ENCODE measurements at places on chromosomes 6 and 20.
A peak's percentile ranks its signal among the peaks of the same experiment; 100 is the strongest.

DNA sequence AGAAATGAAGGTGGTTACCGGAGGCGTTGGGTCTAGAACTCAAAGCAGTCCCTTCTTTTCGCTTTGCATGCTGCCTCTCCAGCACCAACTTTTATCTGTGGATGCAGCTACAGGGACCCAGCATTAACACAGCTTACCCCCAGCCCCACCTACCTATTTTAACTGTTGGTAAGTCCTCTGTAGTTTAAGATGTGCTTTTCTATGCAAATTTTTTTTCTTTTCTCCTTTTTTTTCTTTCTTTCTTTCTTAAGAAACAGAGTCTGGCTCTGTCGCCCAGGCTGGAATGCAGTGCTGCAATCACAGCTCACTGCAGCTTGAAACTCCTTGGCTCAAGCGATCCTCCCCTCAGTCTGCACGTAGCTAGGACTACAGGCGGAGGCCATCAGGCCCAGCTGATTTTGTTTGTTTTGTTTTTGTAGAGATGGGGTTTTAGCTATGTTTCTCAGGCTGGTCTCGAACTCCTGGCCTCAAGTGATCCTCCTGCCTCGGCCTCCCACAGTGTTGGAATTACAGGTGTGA, 6.5 kb upstream of the USP45 start:
- DNase-seq: no peak

DNA sequence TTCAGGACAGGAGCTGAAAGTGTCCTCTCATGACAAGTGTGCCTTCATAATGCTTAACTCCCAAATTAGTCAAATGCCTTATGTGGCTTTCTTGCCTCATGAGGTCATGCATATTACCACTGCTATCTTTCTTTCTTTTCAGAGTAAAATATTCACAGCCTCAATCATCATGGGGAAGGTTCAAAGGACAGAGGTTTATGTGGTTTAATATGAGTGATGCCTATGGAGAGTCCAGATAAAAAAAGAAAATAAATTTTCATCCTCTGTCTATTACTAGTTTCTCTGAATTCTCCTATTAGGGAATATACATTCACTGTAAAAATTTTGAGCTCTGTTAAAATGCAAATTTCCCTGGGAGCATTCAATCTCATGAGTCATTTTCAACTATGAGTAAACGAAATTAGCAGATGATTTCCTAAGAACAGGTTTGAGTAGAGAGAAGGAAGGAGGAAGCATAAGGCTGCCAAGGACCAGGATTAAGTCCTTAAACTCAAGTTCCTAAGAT, 396.9 kb upstream of the ADGRB3 start:
- no peak for DNase-seq

DNA sequence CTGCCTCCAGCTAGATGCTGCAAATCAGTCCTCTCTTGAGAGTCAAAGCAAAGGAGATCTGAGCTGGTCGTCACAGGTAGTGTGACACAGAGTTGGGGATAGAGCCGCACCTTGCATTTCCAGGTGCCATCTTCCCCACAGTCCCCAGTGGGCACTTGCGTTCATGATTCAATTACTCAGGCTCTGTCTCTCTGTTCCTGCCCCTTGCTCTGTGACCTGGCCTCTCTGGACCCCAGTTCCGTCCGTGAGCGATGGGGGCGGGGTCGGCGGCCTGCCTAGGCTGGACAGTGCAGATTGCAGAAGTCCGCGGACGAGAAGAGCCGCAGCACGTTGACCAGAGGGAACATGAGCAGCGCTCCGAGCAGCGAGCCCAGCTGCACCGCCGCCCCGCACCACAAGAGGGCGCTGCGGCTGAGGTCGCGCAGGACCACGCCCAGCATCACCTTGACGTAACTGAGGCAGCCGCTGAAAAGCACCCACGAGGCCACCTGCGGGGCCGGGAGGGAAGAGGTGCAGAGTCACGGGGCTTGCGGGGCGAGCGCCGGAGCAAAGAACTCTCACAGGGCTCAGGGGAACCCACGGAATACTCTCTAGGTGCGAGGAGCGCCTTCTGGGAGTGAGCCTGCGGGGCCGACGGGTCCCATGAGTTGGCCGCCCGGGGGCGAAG, 7.4 kb downstream of the SLC52A3 start:
- peak; percentile 16 for DNase-seq

GRCh38 chr20:48828734-48829460, 1.1 kb upstream of the PREX1 start:
- no peak for DNase-seq

Measured in CD8-positive, alpha-beta T cell (primary cell).